Activated T-helper 9 cell treated with anti-CD3 and anti-CD28 coated beads, Interleukin-2, amount 50 U/mL, for 16 hours (primary cell): ENCODE measurements at places on chromosomes 1 and 21.

DNA sequence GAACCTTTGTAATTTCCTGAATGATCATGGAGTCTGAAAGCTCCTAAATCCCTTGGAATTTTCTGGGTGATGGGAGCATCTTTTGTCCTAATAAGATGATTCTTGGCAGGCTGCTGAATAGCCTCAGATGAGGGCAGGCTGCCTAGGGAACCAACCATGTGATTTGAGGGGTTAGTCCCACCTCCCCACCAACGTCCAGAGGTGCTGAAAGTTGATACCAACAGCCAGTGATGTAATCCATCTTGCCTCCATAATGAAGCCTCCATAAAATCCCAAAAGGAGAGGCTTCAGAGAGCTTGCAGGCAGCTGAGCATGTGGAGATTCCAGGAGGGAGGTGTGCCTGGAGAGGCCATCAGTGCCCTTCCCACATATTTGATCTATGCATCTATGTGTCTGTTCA lies 43.7 kb downstream of the GTF2B start:
- no peak for DNase-seq

DNA sequence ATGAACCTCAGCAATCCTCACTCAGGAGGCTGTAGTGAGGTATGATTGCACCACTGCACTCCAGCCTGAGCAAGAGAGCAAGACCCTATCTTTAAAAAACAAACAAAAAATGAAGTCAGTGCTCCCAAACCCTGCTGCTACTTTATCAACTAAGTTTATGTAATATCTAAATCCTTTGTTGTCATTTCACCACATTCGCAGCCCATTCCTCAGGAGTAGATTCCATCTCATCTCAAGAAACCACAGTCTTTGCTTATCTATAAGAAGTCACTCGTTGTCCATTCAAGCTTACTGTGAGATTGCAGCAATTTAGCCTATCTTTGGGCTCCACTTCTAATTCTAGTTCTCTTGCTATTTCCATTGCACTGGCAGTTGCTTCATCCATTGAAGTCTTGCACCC lies 44.3 kb upstream of the RGL1 start:
- no peak for DNase-seq

- no peak for DNase-seq
Measured at GRCh38 chr1:51946300-51946699, 44.2 kb downstream of the RAB3B start.

GRCh38 chr1:221074332-221074731 lies 195.1 kb downstream of the HLX start:
- DNase-seq, result no peak

- DNase-seq, result no peak
Measured at GRCh38 chr1:55931081-55931940, 648.1 kb downstream of the PLPP3 start.

- DNase-seq, result no peak
Measured at GRCh38 chr1:117564227-117565075, 41.4 kb upstream of the TENT5C start.

- DNase-seq, result no peak
Measured at GRCh38 chr1:51792864-51793263, 85.7 kb downstream of the NRDC start.
